ENCODE measurements at places on chromosomes 1 and 21. TPM values are rescaled to one million over a fixed set of nuclear protein-coding genes. Genes with fewer than 3 reads are reported as not detected.

Gene LMX1A
- total RNA-seq: not detected

Gene RGS13
- total RNA-seq: not detected

Gene SIK1
- 4.4 TPM for total RNA-seq

Gene IKBKE
- 11.5 TPM for total RNA-seq

Gene PTPN7
- total RNA-seq: not detected

Gene LCE1B
- total RNA-seq: not detected

Gene ZSCAN20
- 6.2 TPM for total RNA-seq

Gene CAMK2N1
- total RNA-seq: 5.2 TPM

Gene LSS
- 124 TPM for total RNA-seq

Gene GJA9
- total RNA-seq: 0.09 TPM

Gene PERM1
- total RNA-seq: 0.57 TPM

Gene CCNL2
- 133 TPM for total RNA-seq

Gene DMRTB1
- not detected for total RNA-seq

Gene PIK3R3
- total RNA-seq: 5.0 TPM

Gene FCRLB
- total RNA-seq: 3.0 TPM

Gene NUAK2
- total RNA-seq: 0.74 TPM

Gene KRTAP13-2
- total RNA-seq: not detected

Gene SLAMF9
- total RNA-seq: not detected
